Thyroid gland (tissue), 4 donors: ENCODE measurements at places on chromosomes 4 and X. TPM values are rescaled to one million over a fixed set of nuclear protein-coding genes. Genes with fewer than 3 reads are reported as not detected.

The ASB5 gene
- total RNA-seq, result 0.13 TPM

The TMEM156 gene
- not detected for total RNA-seq

The SLITRK4 gene
- 3.2 TPM for total RNA-seq

DNA sequence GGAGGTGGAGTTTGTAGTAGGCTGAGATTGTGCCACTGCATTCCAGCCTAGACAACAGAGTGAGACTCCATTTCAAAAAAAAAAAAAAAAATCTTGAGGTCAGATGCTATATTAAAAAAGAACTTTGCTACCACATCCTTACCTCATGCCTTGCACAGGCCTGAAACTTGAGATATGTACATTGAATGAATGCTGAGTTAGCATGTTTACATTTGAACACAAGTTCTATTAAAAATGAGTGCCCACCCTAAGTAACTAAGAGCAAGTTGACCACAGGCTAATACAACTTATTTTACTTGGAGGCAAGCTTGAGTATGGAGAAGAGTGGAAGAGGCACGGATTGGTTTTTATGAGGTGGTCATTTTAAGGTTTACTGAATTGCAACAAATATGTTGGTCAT, 276.6 kb upstream of the GATB start:
- no peak for DNase-seq

DNA sequence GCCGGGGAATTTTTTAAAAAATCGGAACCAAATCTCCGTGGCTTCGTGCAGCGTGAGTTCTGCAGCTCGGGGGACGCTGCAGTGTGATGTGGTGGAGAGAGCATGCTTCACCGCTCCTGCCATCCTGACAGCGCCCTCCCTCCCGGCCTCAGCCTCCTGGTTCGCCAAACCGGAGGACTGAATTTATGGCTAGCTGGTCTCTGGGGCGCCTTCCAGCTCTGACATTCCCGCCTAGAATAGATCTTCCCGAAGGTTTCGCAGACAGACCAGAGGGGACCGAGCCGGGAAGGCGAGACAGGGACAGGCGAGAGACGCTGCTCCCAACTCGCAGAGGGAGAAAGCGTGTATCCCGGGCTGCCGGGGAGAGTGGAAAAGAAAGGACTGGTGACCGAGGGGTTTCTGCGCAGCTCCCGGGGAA, 25.9 kb downstream of the HOPX start:
- DNase-seq, result peak; percentile 35

DNA sequence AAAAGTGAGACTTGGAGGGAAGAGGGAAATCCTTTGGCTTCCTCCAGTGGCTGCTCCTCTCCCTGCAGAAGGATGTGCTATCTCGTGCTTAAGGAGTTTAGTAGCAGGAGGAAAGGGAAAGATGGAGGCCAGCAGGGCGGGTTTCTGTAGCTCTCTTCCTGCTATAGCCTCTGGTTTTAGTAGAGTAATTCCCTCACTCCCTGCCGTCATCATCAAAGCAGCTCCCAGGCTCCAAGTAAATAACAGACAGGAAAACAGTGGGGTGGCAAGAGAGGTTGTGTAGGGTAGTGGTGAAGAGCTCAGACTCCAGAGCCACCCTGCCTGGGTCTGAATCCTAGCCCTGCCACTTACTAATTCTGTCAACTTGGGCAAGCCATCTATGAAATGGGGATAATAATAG, 81.5 kb upstream of the CITED1 start:
- no peak for DNase-seq

DNA sequence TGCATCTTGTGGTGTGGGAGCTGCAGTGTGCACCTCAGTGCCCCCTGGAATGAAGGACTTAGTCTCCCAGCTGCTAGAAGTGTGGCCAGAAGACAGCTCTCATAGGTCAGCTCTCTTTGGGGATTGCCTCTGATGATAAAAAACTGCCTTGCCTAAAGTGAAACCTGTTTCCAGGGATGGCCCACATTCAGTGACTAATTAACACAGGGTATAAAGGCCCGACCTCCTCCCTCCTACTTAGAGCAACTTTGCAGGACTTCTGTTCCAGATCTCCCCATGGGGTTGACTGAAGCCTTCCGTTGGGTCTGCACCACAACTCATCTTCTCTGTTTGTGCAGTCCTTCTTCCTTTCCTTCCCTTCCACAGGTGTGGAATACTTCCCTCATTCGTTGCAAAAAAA, 53.2 kb downstream of the SPINK2 start:
- DNase-seq, result no peak

GRCh38 chr4:76799140-76799539, 98.8 kb downstream of the SOWAHB start:
- DNase-seq, result no peak

- no peak for DNase-seq
Measured at GRCh38 chrX:129840344-129840743, 3.3 kb downstream of the ZDHHC9 start.

- DNase-seq, result peak; percentile 52
Measured at GRCh38 chr4:41334182-41334581, 77.5 kb downstream of the UCHL1 start.

DNA sequence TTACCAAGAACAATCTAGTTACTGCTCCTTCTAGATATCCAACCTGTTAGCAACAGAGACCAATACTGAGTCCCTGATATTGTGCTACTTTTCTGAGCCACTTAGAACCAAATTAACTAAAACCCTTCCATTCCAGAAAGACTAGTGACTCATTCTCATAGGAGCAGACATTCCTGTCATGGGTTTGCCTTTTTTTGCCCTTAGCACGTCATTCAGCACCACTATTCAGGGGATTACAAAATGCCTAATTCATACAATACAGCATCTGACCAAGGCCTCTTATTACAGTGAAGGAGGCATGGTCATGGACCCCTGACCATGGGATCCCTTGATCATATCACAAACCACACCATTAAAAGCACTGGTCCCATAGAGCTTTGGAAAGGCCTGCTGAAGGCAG, 123.8 kb upstream of the CXCL13 start:
- DNase-seq, result no peak

DNA sequence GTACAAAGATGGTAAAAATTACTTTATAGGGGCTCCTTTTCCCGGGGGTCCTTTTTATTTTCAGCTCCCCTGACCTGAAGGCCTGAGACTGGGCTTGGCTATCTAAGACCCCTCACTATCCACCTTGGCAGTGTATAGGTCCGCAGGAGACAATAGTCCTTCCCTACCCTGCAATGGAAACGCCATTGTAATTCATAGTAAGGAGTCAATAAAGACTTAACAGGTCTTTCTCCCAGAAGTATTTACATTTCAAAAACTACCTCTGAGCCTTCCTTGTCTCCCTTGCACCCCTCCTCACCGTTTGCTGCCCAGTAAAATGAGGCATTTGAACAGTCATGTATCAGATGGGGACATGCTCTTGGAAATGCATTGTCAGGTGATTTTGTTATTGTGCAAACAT, 401.2 kb upstream of the CNKSR2 start:
- DNase-seq, result no peak

DNA sequence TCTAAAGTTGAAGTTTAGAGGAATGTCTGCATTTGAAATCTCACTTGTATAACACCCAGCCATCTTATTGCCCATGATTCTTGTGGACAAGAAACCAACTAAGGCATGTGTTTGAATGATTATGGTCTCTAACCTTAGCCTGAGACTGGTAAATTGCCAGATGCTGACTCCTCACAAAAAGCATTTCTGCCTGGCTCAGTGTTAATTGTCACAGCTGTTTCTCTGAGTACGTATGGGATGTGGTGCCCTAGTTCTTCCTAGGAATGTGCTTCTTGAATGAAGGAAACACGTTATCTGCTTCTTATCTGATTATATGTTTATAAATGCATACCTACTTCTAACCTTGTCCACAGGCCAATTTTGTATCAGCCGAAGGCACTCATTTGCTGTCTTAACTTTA, 63.1 kb upstream of the NDP start:
- DNase-seq, result no peak
